ENCODE measurements at places on chromosomes 6 and 20. TPM values are rescaled to one million over a fixed set of nuclear protein-coding genes. Genes with fewer than 3 reads are reported as not detected.

DNA sequence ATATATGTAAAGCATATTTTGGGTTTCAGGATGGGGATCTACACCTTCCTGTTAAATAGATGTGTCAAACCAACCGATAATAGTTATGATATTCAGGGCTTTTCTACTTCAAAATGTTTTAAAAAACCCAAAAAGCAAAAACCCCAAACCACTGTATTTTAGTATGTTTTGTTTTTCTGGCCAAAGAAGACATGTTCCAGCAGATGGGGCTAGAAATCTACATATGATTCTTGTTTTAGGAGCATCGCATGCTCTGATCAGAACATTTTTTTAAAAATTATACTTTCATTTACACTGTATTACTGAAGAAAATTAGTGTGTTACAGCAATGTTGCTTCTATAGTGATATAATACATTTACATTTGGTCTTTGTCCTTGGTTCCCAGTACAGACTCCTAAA lies 11.0 kb downstream of the RMND1 start:
- DNase-seq, result no peak

GRCh38 chr20:1635291-1635979 lies 15.6 kb upstream of the SIRPB1 start:
- DNase-seq, result no peak

- DNase-seq, result no peak
Measured at GRCh38 chr6:47377971-47378370, 68.3 kb upstream of the TNFRSF21 start.

- no peak for DNase-seq
Measured at GRCh38 chr20:59836767-59837166, 96.7 kb downstream of the SYCP2 start.

MOG gene
- not detected for total RNA-seq

GCNT2 gene
- 2.2 TPM for total RNA-seq

C4B gene
- total RNA-seq, result 2.9 TPM

All from activated CD4-positive, alpha-beta T cell treated with anti-CD3 and anti-CD28 coated beads for 36 hours (primary cell).